ENCODE measurements at places on chromosomes 11 and 22.

- no peak for DNase-seq
Observed at GRCh38 chr11:94603587-94603986, 36.4 kb downstream of the PIWIL4 start.

DNA sequence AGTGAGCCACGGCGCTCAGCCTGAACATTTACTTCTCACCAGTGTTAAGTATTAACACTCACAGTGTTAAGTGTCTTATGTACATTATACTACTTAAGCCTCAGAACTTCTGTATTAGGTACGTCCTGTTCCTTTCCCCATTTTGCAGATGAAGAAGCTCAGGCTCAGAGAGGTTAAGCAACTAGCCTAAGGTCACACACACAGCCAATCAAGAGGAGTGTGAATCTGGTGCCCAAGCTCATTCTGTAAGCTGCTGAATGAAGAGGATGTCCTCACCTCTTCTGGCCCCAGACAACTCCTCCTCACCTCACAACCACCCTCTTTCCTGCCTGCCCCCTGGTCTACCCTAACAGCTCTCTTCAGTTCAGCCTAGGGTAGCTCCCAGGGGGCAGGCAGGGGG is 29.9 kb downstream of the CREB3L1 start:
- DNase-seq: no peak

DNA sequence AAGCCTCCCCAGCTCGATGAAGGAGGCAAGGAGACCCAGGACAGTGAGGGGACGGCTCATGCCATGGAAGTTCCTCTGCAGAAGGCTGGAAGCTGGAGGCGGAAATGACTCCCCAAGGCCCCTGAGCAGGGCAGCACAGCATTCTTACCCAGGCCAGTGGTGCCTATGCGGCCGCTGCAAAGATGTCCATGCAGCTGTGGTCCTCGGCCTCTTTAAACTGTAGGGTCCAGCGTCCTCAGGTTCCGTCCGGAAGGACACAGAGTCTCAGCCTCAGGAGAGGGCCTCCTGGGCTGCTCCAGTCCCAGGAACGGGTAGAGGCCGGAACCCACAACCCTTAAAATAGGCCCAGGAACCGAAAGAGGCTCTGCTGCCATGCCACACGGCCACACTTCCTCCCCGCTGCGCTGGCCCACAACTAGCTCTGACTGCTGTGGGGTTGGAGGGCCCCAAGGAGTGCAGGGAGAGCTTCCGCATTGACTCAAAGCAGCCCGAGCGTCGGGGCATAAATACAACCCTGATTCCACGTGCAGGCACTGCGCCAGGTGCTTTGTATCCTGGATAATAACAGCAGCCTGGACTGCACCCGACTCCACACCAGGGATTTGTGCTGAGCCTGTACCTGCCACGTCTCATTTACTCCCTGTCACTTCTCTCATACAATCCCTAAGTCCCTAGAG is 5.5 kb downstream of the KIAA0930 start:
- DNase-seq: no peak

DNA sequence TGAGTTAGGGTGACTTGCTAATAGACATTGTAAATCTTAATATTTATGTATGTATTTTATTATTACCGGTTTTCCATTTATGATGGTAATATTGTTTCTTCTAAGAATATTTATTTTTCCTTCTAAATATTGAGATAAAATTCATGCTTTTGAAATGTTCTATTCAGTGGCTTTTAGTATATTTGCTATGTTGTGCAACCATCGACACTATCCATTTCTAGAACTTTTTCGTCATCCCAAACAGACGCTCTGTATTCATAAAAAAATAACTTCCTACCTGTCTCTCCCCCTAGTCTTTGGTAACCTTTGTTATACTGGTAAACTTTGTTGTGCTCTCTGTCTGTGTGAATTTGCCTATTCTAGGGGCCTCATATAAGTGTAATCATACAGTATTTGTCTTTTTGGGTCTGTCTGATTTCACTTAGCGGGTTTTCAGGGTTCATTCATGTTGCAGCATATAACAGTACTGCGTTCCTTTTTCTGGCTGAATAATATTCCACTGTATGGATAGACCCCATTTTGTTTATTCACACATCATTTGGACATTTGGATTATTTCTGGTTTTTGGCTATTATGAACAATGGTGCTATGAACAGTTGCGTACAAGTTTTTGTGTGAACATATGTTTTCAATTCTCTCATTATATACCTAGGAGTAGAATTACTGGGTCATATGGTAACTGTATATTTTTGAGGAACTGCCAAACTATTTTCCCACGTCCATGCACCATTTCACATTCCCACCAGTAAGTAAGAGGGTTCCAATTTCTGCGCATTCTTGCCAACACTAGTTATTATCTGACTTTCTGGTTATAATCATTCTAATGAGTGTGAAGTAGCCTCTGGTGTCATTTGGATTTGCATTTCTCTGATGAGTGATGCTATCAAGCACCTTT is 15.9 kb downstream of the NEAT1 start:
- DNase-seq: no peak

DNA sequence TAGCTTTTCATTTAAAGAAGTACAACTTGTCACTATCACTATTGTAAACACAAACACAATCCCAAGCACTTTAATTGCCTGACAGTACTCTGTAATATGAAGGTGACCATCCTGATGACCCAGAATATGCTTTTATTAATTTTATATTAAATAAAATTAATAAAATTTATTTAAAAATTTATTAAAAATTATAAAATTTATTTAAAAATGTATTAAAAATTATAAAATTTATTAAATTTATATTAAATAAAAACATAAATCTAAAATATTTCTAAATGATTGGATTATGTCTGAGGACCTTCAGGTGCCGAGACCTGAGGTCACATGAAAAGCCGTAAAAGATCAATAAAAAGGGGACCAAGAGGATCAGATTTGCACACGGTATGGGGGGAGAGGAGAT is 229.8 kb upstream of the KIRREL3 start:
- no peak for DNase-seq

- DNase-seq: no peak
Observed at GRCh38 chr22:38733329-38733723, 22.5 kb downstream of the SUN2 start.

- no peak for DNase-seq
Observed at GRCh38 chr22:37768273-37768672, 39.5 kb upstream of the GCAT start.
